ENCODE measurements at places on chromosomes 16 and 17.

GRCh38 chr17:18360518-18360917 is 2.8 kb downstream of the SHMT1 start:
- no peak for DNase-seq

DNA sequence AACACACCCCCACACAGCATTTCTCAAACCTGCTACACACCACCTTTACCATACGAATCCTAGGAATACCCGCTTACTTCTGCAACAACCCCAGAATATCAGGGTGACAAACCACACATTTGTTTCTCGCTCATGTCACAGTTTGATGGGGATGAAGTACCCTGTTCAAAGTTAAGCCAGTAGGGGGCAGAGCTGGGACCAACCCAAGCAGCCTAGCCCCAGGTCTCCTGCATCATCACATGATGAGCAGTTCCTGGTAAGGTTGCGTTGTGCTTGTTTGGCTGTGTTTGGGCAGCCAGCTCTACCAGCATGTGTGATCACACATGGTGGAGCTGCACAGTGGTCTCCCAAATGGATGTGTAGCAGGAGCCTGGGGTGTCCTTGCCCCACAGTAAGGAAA is 103.6 kb upstream of the C16orf82 start:
- no peak for DNase-seq

- no peak for DNase-seq
These were observed 14.3 kb downstream of the CYTH1 start for GRCh38 chr17:78767806-78768205.

DNA sequence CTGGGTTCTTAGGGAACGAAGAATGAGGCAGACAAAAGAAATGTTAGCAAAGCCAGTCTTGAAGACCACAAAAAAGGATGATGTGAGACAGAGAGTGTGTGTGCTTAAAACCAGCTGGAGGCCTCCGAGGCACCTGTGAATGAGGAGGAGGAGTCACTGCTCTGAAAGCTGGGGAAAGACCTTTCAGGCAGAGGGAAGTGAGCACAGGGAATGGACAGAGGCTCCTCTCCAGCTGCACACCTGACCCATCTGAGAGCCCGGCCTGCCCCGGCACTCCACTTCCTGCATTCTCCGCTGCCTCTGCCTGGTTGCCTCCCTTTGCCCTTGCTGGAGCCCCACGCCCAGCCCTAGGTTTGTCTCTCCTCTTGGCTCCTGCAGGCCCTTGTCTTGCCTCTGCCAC is 55.2 kb upstream of the SREBF1 start:
- no peak for DNase-seq

- DNase-seq, result no peak
These were observed 64.5 kb upstream of the CIBAR2 start for GRCh38 chr16:85176541-85177447.
